ENCODE measurements at places on chromosomes 13 and 19.

DNA sequence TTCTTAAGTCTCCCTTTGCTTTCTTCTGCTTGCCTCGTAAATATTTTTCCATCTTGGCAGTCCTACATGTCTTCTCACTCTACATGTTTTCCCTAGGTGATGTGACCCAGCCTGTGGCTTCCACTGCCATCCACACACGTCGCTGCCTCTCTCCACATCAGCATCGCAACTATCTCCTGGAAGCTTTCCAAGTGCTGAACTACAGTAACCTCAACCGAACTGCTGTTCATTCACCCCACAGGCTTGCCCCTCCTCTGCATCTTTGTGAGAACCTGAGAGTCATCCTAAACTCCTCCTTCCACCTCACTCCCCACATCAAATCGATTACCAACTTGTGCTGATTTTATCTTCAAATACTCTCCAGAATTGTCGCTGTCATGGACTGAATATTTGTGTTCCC lies 41.2 kb upstream of the USPL1 start:
- peak; percentile 54 for DNase-seq

- peak; percentile 16 for DNase-seq
These were observed 13.5 kb upstream of the ZNF563 start for GRCh38 chr19:12346896-12347295.

DNA sequence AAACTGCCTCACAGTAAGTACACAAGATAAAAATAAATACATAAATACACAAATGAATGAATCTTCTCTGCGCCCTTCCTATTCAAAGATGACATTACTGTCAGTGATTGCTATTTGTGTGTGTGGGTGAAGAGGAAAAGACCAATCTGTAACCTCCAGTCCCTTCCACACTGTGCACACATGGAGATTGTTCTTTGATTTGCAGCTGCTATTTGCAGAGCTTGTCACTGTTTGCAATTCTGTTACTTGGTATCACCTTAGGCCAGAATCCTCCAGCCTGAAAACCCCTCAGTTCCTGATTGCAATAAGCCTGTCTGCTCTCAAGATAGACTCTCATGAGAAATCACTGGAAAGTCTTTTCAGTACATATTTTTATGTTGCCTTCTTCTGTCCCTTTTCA lies 1314.9 kb downstream of the PCDH9 start:
- DNase-seq, result no peak

GRCh38 chr13:98487522-98487921 lies 89.4 kb downstream of the STK24 start:
- DNase-seq, result no peak

GRCh38 chr13:31951215-31951678 lies 80.3 kb upstream of the FRY start:
- no peak for DNase-seq

DNA sequence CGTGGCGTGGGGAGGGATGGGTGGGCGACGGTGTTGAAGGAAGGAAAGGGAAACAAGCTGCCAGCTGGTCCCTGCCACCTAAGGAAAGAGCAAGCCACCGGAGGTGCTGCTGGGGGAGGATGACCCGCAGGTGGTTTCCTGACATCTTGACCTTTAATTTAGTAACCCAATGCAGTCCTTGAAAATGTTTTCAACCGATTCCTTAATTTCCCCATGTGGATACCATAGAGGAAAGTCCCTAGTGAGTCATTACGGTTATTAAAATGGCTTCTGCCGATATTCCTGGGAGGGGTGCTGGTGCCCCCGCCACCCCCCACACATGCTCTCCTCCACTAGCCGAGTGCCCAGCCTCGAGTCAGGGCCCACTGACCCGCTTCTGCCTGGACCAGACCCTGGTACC lies 6.3 kb upstream of the ANKRD10 start:
- DNase-seq, result no peak

GRCh38 chr19:37218592-37218935 lies 550 bp downstream of the ZNF383 start:
- no peak for DNase-seq

Data from T-cell (primary cell).